Endothelial cell of umbilical vein (primary cell): ENCODE measurements at places on chromosomes 1 and 21.

GRCh38 chr1:220182111-220182510, 88.2 kb downstream of the IARS2 start:
- peak; percentile 27 for DNase-seq

GRCh38 chr1:63892632-63893395, 119.0 kb downstream of the ROR1 start:
- DNase-seq, result no peak

DNA sequence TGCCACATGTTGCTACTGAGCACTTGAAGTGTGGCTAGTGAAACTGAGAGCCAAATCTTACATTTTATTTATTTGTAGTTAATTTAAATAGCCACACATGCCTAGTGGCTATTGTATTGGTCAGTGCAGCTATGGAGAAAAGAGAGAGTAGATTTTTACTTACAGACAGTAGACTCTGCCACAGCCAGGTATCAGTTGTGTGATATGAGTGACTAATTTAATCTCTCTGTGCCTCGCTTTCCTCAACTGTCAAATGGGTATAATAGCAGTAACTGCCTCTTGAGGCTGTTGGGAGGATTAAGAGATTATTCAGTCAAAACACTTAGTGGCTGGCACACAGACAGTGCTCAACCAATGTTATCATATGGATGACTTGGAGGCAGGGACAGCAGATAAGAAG, 49.0 kb downstream of the UBE2T start:
- DNase-seq, result no peak

GRCh38 chr21:39984286-39984991, 117.2 kb downstream of the PCP4 start:
- DNase-seq, result no peak

- DNase-seq, result no peak
Observed at GRCh38 chr1:70038025-70038424, 167.4 kb downstream of the LRRC40 start.

DNA sequence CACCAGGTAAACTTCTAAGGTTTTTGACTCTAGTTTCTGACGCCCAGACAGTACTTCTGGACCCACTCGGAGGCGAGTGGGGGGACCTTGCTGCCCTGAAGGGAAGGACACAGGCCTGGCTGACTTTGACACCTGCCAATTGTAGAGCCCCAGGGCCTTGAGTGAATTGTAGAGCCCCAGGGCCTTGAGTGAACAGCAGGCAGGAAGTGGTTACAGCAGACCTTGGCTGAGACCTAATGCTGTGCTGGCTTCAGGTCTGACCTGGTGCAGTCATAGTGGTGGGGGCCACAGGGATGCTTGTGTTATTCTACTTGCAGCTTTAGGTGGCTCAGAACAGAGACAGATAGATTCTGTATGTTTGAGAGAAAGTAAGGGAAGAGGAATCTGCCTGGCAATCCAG, 344.3 kb downstream of the DUSP10 start:
- DNase-seq, result no peak

- no peak for DNase-seq
Observed at GRCh38 chr1:201568859-201569294, 29.9 kb downstream of the NAV1 start.

GRCh38 chr1:58773406-58773840, 10.4 kb downstream of the JUN start:
- DNase-seq, result peak; percentile 97

- no peak for DNase-seq
Observed at GRCh38 chr1:192522673-192523072, 52.9 kb upstream of the RGS1 start.

- DNase-seq, result no peak
Observed at GRCh38 chr1:23904748-23905357, 8.3 kb downstream of the CNR2 start.

- DNase-seq, result no peak
Observed at GRCh38 chr1:17553975-17554700, 14.6 kb downstream of the ARHGEF10L start.

- DNase-seq, result no peak
Observed at GRCh38 chr1:198864695-198865094, 225.9 kb downstream of the PTPRC start.
